ENCODE measurements at places on chromosomes 6 and 20.

- no peak for DNase-seq
These were observed 169.1 kb upstream of the CST7 start for GRCh38 chr20:24779946-24780345.

DNA sequence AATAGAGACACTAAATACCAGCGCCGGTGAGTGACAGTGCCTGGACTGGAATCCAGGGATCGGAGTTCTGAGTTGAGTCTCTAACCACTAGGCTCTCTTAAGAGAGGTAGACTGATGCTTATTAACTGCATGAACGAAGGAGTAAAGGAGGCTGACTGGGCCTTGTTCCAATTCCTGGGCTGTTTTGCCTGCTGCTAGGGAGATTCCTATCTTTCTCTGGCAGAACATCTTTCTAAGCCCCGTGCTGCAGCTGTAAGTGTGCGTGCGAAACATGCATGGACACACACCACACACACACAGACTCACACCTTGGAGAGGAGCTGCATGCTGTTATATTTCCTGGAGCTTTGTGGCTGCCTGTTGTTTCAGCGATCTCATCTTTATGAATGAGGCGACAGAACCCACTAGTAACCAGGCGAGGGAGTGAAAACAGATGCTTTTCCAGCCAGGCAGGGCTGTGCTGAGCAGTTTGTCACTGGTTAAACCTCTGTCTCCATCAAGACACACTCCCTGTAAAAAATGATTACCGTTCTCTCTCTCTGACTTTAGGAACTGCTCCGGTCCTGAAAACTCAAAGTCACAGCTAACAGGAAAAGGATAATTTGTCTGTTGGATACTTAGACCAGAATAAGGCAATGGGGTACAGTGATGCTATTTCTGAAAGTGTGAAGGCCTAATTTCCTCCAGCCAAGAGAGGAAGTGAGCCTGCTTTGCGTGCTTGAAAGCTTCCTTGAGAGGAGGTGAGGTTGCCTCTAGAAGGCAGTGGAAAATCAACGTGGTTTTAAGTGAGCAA lies 157.4 kb upstream of the ZNF217 start:
- DNase-seq: no peak

DNA sequence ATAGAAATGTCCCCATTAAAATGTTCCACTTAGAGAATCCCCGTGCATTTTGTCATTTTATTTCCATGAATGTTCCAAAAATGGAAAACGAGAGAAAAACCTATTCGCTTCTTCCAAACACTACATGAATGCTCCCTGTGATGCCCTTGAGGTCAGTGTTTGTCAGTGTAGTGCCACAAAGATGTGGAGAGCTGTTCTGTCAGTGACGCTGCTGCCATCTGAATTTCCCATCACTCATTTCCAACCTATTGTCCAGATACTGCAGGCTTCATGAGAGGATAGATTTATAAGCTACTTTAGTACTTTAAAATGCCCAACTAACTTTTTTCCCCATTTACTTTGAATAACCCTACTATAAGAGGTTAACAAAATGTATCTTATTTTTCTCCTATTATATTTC lies 335.8 kb downstream of the CDKAL1 start:
- DNase-seq: no peak

GRCh38 chr20:45998337-45998736 lies 10.4 kb upstream of the MMP9 start:
- DNase-seq: no peak

GRCh38 chr20:55569084-55569483 lies 436.2 kb downstream of the CBLN4 start:
- no peak for DNase-seq

- DNase-seq: no peak
These were observed 134.4 kb upstream of the ASCC3 start for GRCh38 chr6:101015541-101015940.

- no peak for DNase-seq
These were observed 24.2 kb downstream of the EDN3 start for GRCh38 chr20:59324521-59325141.

DNA sequence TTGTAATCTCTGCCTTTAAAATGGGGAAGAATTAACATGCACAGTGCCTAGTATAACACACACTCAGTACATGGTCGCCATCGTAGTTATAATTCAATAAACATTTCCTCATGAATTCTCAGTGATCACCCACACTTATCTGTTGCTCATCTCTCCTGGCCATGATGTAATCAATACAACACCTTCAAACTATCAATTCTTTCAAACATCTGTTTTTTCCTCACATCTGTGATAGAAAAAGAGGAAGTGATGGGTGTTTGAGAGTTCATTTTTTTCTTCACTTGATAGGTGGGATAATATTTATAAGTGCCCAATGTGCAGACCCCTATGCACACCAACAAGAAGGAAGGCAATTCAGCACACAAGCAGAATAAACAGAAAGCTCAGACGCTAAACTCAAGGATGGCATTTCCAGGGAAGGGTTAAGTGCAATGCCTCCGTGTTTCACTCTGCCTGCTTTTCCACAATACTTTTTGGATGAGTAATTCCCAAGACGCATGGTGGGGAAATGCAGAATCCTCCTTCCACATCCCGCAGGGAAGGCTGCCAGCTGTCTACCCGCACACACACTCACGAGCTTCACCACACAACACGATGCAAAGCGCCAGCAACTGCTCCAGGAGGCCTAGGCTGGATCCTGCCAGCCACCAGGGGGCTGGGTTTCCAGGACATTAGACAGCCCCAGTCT lies 100.3 kb downstream of the GMPR start:
- DNase-seq: peak; percentile 71

GRCh38 chr20:9400171-9401025 lies 114.0 kb upstream of the LAMP5 start:
- DNase-seq: no peak

DNA sequence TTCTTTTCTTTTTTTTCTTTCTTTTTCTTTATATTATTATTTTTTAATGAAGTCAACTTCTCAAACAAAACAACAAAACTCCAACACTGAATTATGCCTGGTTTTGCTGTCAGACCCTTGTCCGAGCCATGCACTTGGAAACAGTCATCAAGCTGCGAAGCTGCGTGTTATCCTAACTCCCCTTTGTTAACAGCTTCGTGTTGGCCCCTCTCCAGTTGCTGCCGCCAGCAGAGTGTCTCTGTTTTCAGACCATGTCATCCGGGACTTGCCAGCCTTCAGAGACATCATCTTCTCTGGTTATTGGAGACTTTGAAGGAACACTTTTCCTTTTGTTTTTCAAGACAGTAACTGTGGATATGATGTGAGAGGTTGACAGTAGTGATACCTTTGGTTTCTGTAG lies 83.1 kb downstream of the TRMT11 start:
- no peak for DNase-seq

- DNase-seq: no peak
These were observed 87.3 kb upstream of the SLC22A16 start for GRCh38 chr6:110563711-110564110.

GRCh38 chr6:70131528-70131927 lies 171.4 kb downstream of the COL9A1 start:
- no peak for DNase-seq

DNA sequence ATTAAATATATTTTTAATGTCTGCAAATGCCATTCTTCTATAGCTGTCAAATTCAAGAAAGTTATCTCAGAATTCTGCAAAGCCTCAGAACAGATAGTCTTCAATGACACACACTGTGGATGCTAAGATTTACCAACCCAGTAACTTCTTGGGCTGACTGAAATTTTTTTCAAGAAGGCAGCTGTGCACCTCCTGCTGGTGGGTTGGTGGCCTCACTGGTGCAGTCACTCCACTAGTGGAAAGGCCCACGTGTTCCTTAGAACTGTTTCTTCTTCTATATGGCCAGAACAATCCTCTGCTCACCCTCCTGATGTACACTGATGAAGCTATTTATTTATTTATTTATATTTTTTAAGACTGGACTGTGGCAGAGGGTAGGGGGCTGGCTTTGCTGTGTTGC lies 28.1 kb upstream of the MTCL3 start:
- no peak for DNase-seq

DNA sequence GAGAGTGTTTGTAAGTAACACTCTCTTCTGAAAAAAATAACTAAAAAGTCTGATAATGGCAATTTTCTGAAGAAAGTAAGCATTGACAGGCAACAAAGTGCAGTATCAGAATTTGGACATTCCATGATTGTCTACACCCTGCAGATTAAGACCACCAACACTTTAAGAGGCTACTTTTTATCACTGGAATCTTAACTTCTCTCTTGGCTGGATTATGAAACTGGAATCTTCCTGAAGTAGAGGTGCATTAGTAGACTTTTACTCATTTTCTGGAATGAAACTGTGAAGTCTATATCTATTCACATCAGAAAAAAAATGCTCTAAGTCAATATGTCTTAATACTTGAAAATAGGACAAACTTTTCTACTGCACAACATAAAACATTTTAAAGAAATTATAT lies 547.5 kb downstream of the COL12A1 start:
- DNase-seq: no peak

- no peak for DNase-seq
These were observed 11.5 kb downstream of the RIOK1 start for GRCh38 chr6:7401075-7401474.

GRCh38 chr20:32354592-32355416 lies 3.3 kb upstream of the ASXL1 start:
- no peak for DNase-seq

- DNase-seq: no peak
These were observed 30.6 kb upstream of the PHACTR2 start for GRCh38 chr6:143647191-143647590.

DNA sequence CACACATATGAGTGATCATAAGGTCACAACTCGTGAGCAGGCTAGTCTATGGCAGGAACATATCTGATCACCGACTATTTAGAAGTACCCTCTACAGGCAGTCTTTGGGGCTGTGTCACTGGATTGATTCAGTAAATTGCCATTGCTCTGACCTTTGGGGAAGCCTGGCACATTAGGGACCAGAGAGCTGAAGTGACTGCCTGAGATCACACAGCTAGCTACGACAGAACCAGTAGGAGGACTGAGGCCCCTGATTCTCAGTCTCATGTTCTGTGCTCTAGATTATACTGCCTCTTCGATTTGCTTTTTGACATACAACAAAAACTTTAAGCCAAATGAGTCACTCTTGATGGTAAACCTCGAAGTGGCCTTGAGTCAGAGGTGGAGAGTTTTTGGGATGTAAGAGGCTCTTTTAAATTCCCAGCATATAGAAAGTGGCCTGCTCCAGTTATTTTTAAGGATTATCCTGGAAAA lies 247.5 kb upstream of the SUPT3H start:
- DNase-seq: no peak

DNA sequence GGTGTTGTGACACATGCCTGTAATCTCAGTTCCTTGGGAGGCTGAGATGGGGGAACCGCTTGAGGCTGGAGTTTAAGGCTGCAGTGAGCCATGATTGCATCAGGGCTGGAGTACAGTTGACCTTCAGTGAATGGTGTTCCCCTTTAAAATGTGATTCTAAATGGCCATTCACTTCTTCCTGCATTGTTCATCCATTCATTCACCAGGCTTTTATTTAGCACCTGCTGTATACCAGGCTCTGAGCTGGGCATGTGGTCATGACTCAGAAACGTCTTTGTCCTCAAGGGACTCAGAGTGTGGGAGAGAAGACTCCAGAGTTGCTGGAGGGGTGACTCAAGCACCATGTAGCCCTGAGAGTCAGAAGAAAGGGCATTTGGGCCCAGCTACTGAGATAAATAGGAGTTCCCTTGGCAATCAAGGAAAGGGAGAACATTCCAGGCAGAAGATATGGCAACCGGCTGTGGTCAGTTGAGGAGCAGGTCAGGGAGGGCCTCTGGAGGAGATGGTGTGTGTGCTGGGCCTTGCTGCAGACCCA lies 101.1 kb downstream of the DLGAP4 start:
- DNase-seq: no peak

DNA sequence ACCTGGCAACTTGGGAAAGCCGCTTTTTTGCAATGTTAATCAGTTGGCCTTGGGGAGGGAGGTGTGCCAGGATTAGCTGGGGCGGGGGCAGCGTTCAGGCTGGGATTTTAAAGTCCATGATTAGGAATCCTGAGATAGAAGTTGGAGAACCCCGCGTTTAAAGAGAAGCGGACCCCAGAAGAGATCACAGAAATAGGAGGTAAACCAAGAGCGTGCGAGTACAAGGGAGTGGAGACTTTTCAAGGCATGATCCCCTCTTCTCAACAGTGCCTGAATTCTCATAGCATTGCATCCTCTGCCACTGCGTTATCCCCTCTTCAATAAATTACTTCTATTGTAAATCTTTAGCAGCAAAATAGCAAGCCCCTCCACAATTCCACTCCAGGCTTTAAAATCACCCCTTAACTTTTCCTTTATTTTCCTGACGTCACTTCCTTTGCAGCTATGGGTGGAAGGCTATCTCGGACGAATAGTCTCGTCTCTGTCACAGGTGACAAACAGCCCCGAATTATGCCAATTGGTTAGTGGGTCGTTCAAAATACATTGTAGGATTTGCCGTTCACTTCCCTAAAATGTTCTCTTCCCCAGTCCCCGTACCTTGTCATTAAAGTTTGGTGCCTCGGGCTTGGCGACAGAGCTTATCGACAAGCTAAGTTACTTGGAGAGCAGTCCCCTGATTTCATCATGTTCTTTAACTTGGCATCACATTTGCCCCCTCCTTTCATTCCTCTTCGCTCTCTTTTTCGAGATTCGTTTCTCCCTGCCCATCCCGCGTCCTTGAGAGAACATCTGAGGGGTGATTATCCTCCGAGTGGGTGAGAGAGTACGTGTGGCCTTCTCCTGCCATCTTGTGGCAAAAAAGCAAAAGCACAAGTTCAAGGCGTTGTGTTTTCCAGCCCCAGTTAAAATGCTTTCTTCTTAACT lies 17.1 kb downstream of the OR2B2 start:
- no peak for DNase-seq

DNA sequence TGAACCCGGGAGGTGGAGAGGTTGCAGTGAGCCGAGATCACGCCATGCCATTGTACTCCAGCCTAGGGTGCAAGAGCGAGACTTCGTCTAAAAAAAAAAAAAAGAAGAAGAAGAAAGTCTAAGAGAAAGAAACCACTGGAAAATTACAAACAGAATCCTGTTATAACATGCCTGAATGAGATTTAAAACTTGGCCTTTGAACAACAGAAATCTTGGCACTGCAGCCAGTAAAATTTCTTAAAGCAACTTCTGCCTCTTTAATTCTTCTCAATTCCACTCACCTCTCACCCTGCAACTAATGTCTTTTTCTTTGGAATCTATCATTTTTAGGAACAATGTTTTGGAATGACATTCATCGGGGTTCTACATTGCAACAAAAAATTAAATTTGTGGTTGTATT lies 26.3 kb downstream of the PM20D2 start:
- DNase-seq: no peak

- DNase-seq: peak; percentile 51
These were observed 180.3 kb downstream of the CDH26 start for GRCh38 chr20:60138256-60139220.

DNA sequence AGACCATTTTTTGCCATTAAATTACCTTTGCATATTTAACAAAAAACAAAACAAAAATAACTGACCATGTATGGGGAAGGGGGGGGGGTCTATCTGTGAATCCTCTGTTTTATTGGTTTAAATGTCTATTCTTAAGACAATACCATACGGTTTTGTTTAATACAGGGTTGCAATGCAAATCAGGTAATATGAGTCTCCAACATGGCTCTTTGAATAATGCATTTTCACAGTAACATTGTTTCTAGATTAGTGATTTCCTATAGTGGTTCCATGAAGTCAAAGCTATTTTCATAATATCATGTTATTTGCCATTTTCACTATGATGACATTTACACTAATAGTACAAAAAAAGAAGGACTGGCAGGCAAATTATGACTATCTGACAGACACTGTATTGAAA lies 64.7 kb upstream of the LYRM2 start:
- no peak for DNase-seq
